ENCODE measurements at places on chromosomes 3 and 15. TPM values are rescaled to one million over a fixed set of nuclear protein-coding genes. Genes with fewer than 3 reads are reported as not detected.
A peak's percentile ranks its signal among the peaks of the same experiment; 100 is the strongest.

DNAH1 gene
- 4.4 TPM for total RNA-seq

RTP1 gene
- not detected for total RNA-seq

PIERCE2 gene
- total RNA-seq, result 1.2 TPM

CCR9 gene
- total RNA-seq, result not detected

SLC28A2 gene
- total RNA-seq, result not detected

CAMKV gene
- not detected for total RNA-seq

SLC25A38 gene
- total RNA-seq, result 13.7 TPM

ADCY5 gene
- total RNA-seq, result 134 TPM

MEX3B gene
- total RNA-seq, result 2.2 TPM

- no peak for DNase-seq
Measured at GRCh38 chr3:149203758-149204157, 17.9 kb downstream of the CP start.

GRCh38 chr3:162489853-162490252 is 993.2 kb downstream of the OTOL1 start:
- DNase-seq, result no peak

- no peak for DNase-seq
Measured at GRCh38 chr15:31297575-31298456, 28.8 kb upstream of the KLF13 start.

GRCh38 chr3:66938338-66938963 is 59.7 kb upstream of the KBTBD8 start:
- no peak for DNase-seq

DNA sequence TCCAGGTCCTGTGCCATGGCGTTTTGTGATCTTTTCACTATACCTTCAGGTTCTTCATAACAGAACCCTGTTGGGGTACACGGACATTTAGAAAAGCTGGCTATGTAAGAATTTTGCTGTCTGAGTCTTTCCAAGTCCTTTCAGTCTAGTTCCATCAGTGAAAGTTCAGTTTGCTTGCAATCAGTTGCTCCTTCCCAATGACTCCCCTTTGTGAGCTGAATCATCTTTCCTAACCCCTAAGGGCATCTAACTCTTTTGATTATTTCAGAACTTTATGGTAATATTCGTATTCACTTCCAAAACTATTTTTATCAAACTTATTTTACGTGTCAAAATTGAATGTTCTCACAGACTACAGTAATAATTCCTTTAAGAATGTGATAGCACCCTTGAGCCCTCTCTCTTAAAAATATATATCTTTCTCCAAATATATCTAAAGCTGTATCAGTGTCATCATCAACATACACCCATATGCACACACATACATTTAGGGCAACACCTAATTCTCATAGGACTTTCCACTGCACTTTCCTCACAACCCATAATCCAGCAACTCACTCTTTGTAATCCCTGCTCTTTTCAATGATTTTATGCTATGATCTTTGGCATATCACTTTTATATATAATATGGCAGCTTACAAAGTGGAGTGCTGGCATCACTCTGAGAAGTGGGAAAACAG is 263.7 kb downstream of the GBE1 start:
- no peak for DNase-seq

DNA sequence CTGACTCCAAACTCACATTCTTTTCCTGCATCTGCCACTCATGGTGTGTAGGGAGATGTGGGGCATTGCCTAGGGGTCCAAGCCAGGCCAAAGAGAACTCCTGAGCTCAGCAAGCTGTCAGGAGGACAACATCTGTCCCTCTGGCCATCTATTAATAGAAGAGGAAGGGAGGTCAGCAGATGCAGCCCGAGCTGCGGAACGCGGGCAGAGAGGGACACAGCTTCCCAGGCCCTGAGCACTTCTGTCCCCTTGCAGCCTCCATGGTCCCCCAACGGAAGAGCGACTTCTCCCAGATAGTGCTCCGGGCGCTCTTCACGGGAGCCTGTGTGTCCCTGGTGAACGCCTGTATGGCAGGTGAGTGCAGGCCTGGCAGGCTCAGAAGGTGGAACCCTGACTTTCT is 37.3 kb upstream of the PDE8A start:
- DNase-seq, result no peak

DNA sequence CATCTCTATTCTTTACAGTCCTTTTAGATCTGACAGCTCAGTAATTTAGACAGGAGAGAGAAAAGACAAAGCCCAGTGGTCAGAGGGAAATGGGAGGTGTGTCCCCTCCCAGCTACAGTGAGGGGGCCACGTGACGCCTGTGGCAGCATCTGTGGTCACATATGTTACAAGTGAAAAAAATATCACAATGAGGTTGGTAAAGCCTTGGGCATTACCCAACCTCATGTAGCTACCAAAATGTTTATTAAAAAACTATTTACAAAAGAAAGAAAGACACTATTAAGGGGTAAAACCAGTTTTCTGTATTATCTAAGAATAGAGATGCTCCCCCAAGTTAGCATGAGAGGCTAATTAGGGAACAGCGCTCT is 42.9 kb upstream of the PLCL2 start:
- peak; percentile 25 for DNase-seq

GRCh38 chr15:40339621-40339945 is 1.2 kb downstream of the CCDC9B start:
- no peak for DNase-seq

GRCh38 chr3:141876891-141877621 is 613 bp downstream of the ATP1B3 start:
- DNase-seq, result peak; percentile 75

- DNase-seq, result peak; percentile 70
Measured at GRCh38 chr15:99424978-99425656, 140.7 kb upstream of the MEF2A start.

DNA sequence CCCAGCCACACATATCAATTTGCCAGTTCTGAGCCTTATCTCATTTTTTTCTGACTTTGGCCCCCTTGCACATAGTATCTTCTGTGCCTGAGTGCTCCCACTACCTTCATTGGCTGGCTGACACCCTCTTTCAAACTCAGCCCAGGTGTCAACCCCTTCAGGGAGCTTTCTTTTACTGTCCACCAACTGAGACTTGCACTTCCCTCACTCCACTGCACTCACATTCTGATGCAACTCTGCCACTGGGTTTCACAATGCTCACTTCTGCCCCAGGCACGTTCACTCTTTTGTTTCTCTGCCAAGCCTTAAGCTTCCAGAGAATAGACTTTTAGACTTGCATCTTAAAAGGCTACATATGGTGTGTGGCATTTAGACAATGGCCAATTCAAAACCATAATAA is 101.5 kb upstream of the CBLB start:
- no peak for DNase-seq

DNA sequence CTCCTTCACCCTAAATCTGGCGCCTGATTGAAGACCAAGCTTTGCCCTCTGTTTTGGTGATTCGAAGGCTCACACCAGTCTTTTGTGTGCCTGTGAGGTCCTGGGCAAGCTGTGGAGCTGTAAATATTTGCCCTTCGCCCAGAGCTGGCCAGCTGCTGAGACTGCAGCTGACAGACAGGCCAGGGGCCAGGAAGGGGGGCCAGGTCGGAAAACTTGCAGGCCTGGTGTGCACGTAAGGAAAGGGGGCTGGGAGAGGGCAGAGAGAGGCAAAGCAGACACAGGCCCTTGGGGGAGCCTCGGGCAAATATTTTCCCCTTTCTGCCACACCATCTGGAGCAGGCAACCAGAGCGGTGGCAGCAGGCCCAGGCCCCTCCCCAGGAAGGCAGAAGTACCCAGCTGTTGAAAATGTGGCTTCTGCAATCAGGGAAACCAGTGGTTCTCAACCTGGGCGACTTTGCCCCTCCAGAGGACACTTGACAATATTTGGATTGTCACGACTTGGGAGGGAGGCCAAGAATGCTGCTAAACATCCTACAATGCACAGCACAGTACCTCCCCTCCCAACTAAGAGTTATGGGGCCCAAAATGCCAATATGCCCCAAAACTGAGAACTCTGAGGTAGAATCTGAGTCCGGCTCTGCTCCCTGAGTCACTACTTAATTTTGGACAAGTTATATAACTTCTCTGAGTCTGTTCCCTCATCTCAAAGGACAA is 2.5 kb downstream of the PDZRN3 start:
- peak; percentile 52 for DNase-seq

- no peak for DNase-seq
Measured at GRCh38 chr3:77281721-77282120, 241.8 kb downstream of the ROBO2 start.

DNA sequence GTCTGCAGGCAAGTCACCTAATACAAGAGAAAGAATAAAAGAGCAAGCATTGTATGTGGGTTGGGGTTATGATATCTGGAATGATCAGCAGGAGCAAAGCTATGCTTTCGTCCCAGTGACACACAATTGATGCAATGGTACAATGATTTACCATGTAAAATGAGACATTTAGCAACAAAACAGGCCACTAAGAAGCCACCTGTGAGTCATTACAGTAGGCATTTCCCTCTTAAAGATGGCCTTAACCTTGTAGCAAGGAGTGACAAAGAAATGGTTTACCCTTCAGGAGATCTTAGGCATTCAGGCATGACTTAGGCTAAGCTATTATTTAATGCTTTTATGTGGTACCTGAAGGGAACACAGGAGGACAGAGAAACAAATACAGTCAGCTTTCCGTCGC is 373.3 kb upstream of the RBMS3 start:
- no peak for DNase-seq

- DNase-seq, result no peak
Measured at GRCh38 chr3:149273096-149273751, 51.6 kb upstream of the CP start.

DNA sequence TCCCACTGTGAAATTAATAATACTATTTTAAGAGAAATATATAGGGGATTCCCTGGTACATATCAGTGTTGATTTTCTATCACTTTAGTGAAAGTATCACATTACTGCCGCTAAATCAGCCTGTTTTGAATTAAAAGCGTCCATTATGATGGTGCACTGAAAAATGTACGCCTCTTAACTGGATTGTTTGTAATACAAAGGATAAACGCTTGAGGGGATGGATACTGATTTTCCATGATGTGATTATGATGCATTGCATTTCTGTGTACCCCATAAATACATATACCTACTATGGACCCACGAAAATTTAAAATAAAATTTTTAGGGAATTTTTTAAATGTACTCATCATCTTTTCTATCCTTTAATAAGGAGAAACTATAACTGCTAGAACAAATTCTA is 478.6 kb downstream of the MAGI1 start:
- DNase-seq, result no peak

GRCh38 chr3:12870942-12871341 is 29.6 kb upstream of the RPL32 start:
- peak; percentile 73 for DNase-seq

DNA sequence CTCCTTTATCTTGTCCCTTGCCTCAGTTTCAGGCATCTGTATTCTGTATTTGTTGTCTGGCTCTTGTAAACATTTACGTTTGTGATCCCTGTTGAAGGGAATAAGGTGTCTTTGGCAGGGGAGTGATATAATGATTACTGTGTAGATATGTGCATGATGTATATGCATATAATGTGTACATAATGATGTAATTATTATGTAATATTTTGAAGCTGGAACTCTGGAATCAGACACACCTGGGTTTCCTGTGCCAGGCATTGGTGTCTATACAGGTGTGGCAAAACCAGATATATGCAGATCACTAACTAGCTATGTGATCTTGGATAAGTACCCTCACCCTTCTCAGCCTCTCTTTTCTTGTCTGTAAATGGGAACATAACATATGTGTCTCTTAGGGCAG is 241.2 kb upstream of the FEZF2 start:
- DNase-seq, result no peak

Measured in left cardiac atrium (tissue), 4 donors.